ENCODE measurements at places on chromosomes 2 and 18.

DNA sequence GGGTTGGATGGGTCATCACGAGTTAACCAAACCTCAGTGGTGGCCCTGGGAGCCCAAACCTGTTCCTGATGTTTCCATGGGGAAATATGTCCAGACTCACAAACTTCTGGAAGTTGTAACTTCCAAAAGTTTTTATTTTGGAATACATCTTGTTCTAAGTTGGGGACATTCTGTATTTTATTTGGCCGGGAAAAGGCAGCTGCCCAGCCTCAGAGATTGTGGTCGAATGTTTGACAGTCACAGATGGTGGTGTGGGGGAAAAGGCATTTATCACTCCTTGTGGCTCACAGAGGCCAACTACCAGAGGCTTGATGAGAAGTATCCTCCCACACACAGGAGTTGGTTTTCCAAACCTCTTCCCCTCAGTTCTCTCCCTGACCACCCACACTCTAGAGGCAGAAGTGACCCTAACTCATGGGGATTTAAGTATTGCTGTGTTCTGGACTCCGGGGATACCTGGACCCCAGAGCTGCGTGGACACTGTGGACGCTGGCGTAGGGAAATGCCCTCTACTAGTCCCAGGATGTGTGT is 124.7 kb upstream of the PPP1CB start:
- no peak for DNase-seq

DNA sequence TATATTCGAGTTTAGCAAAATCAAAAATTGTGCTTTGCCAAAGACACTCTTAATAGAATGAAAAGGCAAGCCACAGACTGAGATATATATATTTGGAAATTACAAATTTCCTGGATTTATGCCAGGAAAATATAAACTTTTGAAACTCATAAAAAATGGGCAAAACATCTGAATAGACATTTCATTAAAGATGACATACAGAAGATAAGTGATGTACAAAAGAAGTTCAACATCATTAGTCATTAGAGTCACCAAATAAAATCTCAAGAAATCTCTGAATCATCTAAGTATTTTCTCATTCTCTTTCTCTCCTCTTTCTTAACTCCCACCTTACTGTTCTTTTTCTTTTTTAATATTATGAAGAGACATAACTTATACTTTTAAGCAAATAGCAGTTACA is 921.1 kb downstream of the DSC3 start:
- no peak for DNase-seq

GRCh38 chr2:33419581-33420200 is 56.8 kb upstream of the RASGRP3 start:
- no peak for DNase-seq

DNA sequence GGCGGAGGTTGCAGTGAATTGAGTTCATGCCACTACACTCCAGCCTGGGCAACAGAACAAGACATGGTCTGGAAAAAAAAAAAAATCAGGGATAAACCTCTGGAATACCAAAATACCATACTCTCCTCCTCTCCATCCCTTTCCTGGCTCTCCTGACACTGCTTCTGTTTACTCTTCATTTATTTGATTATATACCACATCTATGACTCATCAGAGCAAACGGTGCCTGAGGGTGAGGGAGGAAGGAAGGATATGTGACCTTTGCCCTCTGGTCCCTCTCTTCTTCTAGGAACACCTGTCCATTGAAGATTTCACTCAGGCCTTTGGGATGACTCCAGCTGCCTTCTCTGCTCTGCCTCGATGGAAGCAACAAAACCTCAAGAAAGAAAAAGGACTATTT is 30.0 kb downstream of the VIL1 start:
- DNase-seq: no peak

- DNase-seq: no peak
Measured at GRCh38 chr18:38932752-38933151, 1367.2 kb upstream of the CELF4 start.

- DNase-seq: no peak
Measured at GRCh38 chr2:237012577-237013267, 73.0 kb upstream of the COPS8 start.

DNA sequence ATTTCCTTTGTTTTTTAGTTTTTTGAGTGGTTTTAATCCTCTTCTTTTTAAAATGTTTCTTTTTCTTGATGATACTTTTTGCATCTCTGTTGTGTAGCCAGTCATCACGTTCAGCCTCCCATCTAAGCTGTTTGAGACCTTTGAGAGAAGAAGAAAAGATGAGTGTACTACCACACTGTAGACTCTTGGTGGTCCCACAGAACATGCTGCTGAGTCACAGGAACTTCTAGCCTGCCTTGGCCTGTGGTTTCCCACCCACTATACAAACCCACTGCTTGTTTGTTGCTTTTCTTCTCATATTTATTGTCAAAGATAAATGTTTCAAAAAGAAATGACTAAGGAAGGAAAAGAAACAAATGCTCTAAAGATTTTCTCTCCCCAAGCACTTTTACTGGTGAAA is 5.5 kb downstream of the CEBPZOS start:
- no peak for DNase-seq

GRCh38 chr2:9770308-9771100 is 72.8 kb upstream of the TAF1B start:
- peak; percentile 27 for DNase-seq

DNA sequence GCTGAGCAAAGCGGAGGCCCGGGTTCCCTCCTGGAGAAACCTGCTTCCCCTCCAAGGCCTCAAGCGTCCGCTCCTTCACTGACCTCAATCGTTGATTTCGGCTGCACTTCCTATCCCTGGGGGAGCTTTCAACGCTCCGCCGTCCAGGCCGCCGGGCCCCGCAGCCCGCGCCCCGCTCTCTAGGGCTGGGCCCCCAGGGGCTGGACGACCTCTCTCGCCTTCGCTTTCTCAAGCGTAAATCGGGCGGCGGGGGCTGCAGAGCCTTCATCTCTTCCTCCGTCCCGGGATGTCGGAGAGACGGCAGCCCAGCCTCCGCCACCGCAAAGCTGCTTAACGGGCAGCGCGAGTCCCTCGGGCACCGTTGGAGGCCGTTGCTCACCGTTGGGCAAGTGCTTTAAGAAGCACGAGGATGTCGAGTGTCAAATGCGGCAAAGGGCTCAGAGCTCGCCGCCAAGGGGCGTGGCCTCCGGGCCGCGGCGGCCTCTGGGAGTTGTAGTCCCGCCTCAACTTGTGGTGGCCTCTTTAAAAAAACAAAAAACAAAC is 8.5 kb downstream of the HES6 start:
- DNase-seq: peak; percentile 26

- no peak for DNase-seq
Measured at GRCh38 chr2:168731616-168732015, 70.8 kb upstream of the NOSTRIN start.

DNA sequence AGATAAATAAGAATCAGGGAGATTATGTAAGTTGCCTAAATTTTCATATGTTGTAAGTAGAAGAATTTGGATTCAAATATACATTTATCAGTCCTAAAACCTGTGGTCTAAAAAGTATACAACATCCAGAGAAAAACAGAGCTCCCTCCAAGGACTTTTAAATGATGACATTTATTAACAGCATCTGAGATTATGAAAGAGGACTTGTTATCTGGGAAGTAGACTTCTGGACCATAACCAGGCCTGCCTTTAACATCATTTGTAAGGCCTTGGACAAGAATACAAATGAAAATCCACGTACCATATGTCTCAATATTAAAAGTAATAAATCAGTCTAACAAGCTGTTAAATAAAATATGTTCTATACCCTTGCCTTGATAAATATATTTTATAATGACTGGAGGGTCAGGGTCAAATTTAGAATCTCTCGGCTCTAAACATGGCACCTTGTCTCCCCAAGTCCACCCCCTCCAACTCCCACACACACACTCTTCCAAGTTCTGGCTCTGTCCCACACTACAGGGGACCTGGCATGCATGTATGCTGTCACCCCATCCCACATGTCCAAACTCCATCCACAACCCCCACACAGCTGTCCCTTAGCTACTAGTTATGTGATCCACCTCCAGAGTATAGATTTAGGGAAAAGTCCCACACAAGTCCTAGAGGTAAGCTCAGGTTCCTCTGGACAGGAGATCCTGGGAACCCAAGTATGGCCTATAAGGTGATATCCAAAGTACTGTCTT is 382.6 kb downstream of the CDH2 start:
- no peak for DNase-seq

- DNase-seq: no peak
Measured at GRCh38 chr2:11710210-11710609, 36.2 kb upstream of the LPIN1 start.

DNA sequence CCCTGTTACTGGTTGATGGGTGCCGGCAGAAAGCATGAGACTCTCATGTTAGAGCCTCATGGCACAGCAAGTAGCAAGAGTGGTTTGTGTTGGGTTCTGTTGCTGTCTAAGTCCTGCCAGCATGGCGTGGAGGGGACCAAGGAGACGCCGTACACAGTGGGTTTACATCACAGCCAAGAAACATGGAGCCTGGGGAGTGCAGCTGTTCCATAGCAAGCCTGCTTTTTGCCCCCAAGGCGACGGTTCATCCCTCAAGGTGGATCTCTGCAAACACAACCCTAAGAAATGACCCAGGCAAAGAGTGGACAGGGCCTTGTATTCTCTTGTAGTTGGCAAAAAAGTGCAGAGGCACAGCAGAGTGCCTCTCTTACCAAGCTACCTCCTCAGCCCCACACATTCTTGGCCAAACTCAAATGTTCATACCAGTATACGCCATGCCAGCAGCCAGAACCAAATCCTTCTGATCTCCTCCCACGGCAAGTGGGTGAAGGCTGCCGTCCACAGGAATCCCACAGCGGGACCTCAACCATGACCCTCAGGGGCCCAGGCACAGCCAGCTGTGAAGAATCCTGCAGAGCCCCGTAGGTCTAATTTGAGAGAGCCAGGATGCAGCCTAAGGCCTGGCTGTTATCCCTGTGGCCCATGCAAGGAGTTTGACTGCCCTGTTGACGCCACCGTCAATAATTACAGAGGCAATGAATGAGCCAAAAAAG is 19.0 kb downstream of the SNED1 start:
- DNase-seq: no peak

- no peak for DNase-seq
Measured at GRCh38 chr2:190961918-190962487, 52.0 kb downstream of the STAT1 start.

DNA sequence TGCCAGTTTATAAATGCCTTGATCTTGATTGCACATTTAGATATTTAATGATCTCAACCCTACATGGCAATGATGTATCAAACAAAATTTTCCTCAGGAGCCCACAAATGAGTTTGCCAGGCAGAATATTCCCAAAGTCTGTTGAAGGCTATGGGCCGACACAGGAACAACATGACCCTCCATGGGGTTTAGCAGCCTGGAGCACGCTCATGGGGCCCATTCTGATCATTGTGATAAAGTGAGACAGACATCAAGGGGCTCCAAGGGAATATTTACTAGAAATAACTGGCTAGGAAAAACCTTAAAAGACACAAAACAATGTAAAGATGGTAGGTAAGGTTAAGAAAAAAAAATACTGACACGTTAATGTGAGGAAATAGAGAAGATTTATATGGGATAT is 485.4 kb downstream of the PLCL1 start:
- DNase-seq: no peak

GRCh38 chr2:109279243-109279860 is 150.3 kb downstream of the SH3RF3 start:
- no peak for DNase-seq

DNA sequence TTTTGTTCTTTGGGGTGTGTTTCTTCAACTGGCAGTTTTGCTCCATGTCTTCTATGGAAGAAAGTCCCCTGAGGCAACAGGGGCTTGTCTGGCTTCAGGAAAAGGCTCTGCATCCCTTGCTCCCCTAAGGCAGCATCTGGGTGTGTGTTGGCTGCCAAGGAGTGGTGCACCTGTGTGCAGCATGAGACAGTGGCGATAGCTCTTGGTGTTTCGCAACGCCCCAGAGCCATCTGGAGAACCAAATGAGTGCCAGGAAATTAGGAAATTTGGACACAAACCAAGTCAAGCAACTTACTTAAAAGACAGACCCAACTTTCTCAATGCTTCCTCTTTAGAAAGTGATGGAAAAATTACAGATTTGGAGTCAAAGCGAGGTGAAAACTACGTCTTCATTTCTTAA is 1044.4 kb upstream of the CNTNAP5 start:
- no peak for DNase-seq

DNA sequence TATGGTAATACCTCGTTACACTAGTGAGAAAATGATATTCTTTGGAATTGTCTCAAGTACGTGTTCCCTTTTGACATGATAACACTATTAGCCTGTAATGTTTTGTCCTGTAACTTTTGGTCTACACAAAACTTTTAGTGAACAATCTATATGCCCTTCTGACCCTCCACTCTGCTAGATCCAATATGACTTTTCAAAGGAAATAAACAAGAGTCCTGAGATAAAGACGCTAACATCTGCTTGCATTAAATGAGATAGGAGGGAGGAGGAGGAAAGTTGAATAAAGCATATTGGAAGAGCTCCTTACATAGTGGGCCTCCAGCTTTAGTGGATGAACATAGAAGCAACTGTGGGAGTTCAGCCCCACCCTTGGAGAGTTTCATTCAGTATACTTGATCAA is 83.3 kb upstream of the CAVIN2 start:
- DNase-seq: no peak

- no peak for DNase-seq
Measured at GRCh38 chr2:168884975-168885374, 5.3 kb downstream of the SPC25 start.

DNA sequence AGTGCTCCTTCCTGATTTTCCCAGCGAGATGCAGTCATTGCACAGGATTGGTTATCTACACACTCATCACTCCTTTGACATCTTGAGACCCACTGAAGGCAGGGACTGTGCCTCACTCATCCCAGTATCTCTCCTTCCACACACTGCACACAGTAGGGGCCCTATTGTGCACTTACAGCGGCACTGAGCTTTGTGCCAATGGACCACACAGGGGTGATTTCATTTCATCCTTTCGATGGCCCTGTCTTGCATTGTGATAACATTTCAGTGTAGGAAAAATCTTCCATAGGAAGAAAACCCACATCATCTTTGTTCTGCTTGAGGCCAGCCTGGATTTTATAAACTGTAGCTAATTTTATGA is 11.0 kb upstream of the LRRFIP1 start:
- DNase-seq: no peak

DNA sequence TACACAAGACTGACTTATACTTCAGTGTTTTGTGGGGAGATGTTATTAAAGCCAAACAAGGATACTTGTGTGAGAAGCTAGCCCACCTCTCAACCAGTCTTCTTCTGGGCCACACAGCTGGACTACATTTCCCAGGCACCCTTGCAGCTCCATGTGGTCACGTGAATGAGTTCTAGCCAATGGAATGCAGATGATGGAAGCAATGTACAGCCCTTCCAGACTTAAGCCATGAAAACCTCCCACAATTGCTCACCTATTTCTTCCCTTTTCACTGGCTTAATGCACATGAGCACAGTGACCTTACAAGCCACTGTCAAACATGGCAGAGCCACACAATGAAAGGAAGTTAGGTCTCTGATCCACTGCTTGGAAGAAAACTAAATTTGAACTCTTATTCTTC is 20.4 kb upstream of the FEZ2 start:
- DNase-seq: peak; percentile 39

GRCh38 chr2:239329284-239329971 is 71.4 kb downstream of the HDAC4 start:
- DNase-seq: no peak

GRCh38 chr2:229869226-229869625 is 52.6 kb downstream of the TRIP12 start:
- DNase-seq: no peak

- DNase-seq: no peak
Measured at GRCh38 chr18:41940506-41941215, 14.4 kb upstream of the PIK3C3 start.
